ENCODE measurements at places on chromosomes 3 and 15.

DNA sequence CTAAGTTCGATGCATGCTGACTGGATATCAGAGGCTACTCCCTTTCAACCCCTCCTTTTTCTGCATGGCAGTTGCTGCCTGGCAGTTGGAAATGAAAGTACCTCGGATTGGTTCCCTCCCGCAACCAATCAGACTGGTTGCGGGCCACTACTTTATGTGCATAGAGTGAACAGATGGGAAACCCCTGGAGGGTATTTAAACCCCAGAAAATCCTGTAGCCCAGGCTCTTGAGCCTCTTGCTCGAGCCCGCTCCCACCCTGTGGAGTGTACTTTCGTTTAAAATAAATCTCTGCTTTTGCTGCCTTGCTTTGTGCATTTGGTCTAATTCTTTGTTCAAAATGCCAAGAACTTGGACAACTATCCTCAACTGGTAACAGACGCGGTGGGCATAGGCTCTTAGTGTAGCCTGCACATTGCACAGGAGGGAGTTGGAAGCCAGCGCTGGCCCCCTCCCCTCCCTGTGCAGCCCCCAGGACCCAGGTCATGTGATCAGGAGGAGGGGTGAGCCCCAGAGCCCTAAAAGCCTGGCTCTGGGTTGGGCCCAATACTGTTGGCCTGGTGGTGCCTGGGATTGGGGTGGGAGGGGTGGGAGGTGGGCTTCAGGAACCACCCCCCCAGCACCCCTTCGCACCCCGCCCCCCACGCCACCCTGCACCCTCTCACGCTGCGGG, 26.8 kb downstream of the RHCG start:
- no peak for DNase-seq

DNA sequence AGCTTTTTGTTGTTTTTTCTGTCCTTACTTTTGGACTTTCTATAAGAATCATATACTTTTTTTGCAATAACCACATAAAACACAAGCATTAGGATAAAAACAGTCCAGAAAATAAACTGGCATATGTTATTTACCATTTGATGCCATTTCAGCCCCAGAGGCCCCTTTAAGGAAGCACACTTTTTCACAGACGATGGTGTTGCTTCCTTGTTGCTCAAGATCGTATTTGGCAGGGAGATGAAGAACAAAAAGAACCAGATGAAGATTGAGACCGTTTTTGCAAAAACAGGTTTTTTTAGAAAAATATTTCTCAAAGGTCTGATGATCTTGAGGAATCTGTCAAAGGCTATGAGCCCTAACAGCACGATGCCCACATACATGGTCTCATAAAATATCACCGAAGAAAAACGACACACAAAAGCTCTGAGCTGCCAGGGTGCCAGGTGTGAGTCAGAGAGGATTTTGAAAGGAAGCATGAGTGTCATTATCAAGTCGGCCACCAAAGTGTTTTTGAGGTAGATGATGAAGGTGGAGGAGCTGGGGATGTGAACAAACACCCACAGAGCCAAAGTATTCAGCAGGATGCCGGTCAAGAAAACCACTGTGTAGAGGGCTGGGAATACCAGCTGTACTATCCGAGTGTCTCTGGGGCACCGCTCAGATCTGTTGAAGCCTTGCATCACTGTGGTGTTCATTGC, 902 bp downstream of the P2RY13 start:
- DNase-seq: no peak

- no peak for DNase-seq
Measured at GRCh38 chr15:33330931-33331330, 20.2 kb downstream of the RYR3 start.

DNA sequence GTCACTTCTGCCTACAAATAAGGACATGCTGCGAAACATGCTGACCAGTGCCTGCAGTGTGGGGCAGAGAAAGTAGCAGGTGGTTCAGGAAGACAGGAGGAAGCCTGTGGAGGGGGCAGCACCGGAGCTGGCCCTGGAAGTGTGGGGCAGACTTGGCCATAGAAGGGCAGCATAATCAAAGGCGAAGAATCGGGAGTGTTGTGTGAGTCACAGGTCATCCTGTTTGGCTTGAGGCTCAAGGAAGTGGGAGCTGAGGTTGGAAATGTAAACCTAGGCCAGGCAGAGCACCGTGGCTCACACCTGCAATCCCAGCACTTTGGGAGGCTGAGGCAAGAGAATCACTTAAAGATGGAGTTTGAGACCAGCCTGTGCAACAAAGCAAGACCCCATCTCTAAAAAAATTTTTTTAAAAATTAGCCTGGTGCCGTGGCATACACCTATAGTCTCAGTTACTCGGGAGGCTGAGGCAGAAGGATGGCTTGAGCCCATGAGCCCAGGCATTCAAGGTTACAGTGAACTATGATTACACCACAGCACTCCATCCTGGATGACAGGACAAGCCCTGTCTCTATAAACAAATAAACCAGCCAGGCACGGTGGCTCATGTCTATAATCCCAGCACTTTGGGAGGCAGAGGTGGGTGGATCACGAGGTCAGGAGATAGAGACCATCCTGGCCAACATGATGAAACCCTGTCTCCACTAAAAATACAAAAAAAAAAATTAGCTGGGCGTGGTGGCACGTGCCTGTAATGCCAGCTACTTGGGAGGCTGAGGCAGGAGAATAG, 54.0 kb downstream of the FAM43A start:
- no peak for DNase-seq

- no peak for DNase-seq
Measured at GRCh38 chr3:187264021-187264420, 27.5 kb downstream of the MASP1 start.

GRCh38 chr3:182092662-182093262, 381.0 kb downstream of the SOX2 start:
- DNase-seq: no peak

GRCh38 chr3:187565701-187566100, 104.5 kb downstream of the SST start:
- DNase-seq: no peak

- DNase-seq: no peak
Measured at GRCh38 chr3:66527246-66527645, 26.4 kb upstream of the LRIG1 start.

- no peak for DNase-seq
Measured at GRCh38 chr15:60554494-60554893, 75.6 kb upstream of the ICE2 start.

DNA sequence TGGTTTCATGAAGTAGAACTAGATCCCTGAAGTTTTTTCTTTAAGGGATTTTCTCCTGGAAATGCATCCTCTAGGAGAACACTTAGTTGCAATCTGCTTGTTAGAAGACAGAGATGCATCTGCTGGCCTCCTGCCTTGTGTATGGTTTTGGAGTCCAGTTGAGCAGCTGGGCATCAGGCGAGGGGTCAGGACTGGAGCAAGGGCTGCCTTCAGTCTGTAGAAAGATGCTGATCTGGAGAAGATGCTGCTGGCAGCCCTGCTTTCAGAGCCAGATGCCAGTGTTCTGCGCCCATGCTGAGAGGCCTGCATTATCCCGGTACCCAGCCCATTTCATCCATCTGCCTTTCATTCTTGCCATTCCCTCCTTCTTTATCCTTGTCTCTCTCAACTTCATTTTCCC, 77.4 kb downstream of the CHCHD6 start:
- DNase-seq: no peak

DNA sequence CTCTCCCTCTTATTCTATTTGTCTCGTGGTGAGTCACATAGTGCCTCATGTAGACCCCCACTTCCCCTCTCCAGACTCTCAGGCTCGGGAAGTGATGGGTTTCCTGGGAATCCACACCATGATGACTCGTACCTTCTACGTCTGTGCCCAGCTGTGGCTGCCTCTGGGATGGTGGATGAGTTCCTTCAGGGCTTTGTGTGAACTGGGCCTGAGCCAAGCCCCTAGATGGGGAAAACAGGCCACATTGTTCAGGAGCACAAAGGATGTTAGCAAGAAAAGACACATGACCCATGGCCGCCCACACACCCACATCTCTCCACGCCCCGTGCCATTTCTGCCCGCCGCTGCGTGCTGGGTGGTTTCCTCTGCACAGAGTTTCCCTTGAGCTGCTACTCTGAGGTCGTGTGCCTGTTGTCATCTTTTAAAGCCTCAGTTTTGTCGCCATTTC, 10.5 kb downstream of the ISG20 start:
- peak; percentile 68 for DNase-seq

GRCh38 chr15:25345943-25346342, 92.9 kb downstream of the UBE3A start:
- no peak for DNase-seq

GRCh38 chr3:124941771-124942170, 7.2 kb upstream of the MUC13 start:
- DNase-seq: no peak

DNA sequence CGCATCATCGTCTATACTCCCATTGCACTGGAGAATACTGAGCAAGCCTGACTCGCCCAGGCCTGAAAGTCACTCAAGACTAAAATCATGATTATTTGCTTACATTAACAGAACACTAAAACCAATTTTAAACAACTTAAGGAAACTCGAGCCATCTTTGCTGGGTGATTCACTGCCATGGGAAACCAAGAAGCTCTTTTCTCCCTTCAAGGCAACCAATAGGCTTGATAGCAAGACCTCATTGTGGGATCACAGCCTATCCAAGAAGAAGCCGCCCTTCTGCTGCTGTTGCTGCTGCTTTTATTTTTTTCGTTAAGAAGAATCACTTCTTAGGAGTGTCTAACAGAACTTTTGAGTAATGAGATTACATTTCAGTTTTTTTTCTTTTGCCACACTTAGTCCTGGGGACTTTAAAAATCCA, 479.4 kb downstream of the FOXP1 start:
- no peak for DNase-seq

- DNase-seq: no peak
Measured at GRCh38 chr3:55191911-55192775, 264.3 kb upstream of the LRTM1 start.

DNA sequence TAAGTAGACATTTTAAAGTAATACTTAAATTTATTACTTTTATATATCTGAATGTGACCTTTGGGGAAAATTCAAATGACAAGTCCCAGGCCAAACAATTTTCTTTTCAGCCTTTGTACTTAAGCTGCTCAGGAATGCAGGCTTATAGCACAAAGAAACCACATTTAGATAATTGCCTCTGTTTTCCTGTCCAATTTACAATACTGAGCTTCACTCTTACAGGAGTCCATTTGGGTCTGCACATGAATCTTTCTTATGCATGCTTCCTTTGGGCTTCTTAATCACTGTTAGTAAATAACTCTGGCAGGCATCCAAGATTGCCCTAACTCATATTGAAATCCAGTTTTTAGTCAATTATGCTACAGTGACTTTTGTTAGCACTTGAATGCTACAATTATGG, 459.4 kb upstream of the TGFBR2 start:
- no peak for DNase-seq

- no peak for DNase-seq
Measured at GRCh38 chr15:98813951-98814350, 165.6 kb downstream of the IGF1R start.

- no peak for DNase-seq
Measured at GRCh38 chr3:83843716-83844115, 1115.1 kb upstream of the CADM2 start.

DNA sequence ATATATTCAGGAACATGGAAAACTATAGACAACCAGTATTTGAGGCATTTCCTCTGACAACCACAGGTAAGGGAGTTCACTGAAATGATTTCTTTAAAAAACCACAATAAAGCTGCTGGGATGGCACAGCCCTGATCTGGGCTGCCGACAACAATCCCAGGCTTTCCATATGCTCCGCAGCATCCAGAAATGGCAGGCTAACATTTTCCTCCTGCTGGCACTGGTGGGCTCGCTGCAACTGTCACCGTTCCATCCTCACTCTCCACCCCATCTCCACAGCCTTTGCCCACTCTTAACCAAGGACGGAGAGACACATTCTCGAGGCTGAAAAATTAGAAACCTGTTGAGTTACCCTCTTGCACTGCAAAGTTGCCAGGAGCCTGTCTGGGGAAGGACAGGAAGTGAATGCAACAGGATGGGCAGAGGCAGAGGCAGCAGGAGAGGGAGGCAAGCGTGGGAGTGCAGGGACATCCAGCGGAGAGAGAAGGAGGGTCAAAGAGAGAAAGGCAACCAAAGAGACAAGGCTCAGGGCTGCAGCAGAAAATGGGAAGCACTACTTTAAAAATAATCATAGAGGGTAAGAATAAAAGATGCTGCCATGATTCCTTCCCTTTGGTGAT, 79.0 kb upstream of the ARRDC4 start:
- DNase-seq: no peak

DNA sequence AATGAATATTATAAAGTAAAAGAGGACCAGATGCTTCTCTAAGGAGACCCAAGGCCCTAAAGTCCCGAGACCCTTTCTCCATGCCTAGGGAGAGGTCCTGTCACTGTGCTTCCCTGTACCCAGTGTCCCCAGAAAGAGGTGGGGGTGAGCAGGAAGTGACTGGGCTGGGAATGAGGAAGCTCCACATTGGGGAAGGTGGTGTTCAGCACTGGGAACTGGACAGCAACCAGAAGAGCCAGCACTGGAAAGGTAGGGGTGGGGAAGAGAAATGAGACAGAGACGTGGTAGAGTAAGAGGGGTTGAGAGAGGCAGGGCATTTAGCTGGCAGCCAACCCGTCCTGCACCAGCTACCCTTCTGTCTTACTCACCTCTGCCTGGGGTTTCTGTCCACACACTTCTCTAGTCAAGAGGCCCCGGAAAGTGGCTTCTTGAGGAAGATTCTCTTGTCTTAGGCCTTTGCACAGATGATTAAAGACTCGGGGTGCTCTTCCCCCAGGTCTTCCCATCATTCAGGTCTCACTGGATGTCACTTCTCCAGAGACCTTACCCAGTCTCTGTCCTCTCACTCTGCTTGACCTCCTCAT, 12.2 kb downstream of the RRP9 start:
- DNase-seq: no peak

- DNase-seq: no peak
Measured at GRCh38 chr3:72460205-72461174, 387.8 kb downstream of the SHQ1 start.

GRCh38 chr15:31403606-31404005, 77.0 kb downstream of the KLF13 start:
- no peak for DNase-seq

DNA sequence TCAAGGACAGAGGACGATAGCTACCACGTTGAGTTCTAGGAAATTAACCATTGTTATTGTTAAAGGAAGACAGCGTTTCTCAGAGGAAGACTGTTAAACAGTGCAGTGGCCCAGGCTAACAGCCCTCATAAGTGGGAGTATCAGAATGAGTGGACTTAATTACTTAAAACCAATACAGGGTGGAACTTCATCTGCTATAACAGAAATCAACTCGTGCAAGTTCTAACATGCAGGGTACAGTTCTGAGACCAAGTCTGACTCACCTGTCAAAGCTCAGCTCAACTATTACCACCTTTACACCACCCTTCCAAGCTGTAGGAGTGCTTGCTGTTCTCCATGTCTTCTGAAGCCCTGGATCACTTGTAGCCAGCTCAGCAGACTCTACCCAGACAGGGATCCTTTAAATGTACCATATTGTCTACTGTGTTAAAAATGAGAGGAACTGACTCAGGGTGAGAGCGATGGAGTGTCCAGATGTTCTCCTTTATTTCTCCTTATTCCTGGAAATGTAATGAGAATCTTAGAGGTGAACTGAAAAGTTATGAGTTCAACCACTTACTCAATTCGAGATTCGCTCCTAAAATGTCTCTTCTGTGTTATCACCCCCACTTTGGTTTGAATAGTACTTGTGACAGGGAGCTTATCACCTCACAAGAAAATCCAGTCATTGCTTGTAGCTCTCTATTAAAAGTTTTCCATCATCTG, 26.5 kb downstream of the CD86 start:
- no peak for DNase-seq
